Ovary (tissue), 10 donors: ENCODE measurements at places on chromosomes 6 and 20. TPM values are rescaled to one million over a fixed set of nuclear protein-coding genes. Genes with fewer than 3 reads are reported as not detected.

The AGPAT4 gene
- 8.9 TPM for polyA plus RNA-seq

The BNIP5 gene
- 0.01 TPM for polyA plus RNA-seq

The MYL9 gene
- polyA plus RNA-seq = 269 TPM

DNA sequence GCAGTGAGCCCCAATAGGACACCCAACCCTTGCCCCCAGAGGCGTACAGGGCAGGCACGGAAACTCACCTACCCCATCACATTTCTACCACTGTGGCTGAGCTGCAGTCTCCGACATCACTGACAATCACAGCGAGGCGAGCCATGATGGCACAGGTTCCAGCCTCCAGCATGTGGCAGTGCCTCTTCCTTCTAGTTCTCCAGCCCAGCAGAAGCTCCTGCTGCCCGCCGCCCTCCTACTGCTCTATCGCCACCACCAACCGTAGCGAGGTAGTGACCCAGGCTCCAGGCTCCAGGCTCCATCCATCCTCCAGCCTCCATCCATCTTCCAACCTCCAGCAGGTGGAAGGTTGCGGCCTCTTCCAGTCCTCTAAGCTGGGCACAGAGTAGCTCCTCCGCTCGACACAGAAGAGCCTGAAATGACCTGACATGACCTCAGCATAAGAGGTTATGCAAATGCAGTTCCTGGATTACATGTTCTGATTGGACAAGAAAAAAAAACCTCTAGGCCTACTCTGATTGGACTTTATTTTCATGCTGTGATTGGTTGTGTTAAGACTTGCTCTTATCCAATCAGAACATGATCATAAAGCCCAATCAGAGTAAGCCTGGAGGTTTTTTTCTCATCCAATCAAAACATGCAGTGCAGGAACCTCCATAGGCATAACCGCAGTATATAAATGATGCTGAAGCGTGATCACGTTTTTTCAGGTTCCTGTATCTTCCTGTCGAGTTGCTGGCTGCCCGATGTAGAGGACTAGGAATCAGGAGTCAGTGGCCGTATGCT is 438.9 kb upstream of the ZNF337 start:
- no peaks in the 10 kb centered on the region for H3K36me3 ChIP-seq
- H3K27me3 ChIP-seq = no peaks in the 10 kb centered on the region
- H3K4me1 ChIP-seq = no peaks in the 10 kb centered on the region
- no peak for DNase-seq
- no peak overlapping the region for H3K27ac ChIP-seq
- H3K4me3 ChIP-seq = no peak overlapping the region

- DNase-seq = no peak
- no peaks in the 10 kb centered on the region for H3K27me3 ChIP-seq
- H3K4me1 ChIP-seq = no peaks in the 10 kb centered on the region
- H3K36me3 ChIP-seq = no peaks in the 10 kb centered on the region
- H3K4me3 ChIP-seq = no peak overlapping the region
Measured at GRCh38 chr20:8536262-8536618, 404.2 kb downstream of the PLCB1 start.

DNA sequence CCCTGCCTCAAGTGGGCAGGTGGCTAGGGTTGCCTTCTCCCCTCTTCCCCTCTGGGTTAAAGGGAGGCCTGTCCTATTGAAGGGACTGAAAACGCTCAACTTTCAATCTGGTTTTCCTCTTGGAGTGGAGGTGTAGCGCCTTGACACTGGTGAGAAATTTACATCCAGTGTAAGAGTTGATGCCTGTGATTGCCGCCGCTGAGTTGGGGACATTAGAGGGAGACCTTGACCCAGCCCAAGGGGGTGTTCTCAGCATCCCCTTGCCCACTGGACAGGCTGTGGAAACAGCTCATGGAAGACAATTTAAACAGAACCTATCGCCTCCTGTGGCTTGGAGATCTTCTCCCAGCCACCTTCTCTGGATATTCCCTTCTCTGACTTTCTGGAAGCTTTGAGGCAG is 61.6 kb downstream of the SLC24A3 start:
- peak overlapping the region; percentile 86 for H3K27ac ChIP-seq
- no peak overlapping the region for H3K4me3 ChIP-seq
- H3K4me1 ChIP-seq = peaks cover 18% of the 10 kb centered on the region
- H3K27me3 ChIP-seq = no peaks in the 10 kb centered on the region

DNA sequence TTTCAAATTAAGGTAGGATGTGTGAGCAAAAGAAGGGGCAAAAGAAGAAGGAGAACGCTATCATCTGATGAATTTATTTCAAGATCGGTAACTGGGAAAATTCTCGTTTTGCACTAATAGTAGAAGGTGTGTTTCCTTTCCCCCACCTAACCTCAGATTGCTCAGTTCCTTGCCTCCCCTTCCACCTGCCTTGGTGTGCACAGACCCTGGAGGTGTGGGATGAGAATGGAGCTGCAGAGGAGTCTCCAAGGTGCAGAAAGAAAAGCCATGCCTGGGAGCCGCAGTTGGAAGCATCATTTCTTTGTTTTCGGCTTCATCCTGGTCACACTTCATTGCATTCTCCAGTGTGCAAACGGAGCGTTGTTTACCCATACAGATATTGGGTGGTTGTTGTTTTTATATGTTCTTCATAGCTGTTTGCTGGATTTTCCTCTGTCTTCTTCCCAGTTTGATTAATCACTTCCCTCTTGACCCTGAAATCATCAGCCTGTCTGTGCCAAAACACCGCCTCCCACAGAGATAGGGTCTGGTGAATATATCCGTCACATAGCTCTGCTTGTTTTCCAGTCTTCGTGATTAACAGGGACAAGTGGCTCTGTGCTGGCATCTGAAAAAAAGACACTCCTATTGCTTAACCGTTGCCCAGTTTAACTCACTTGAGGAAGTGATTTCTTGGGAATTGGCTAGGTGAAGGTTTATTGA is 40.2 kb upstream of the NEDD9 start:
- H3K36me3 ChIP-seq = no peaks in the 10 kb centered on the region
- H3K4me3 ChIP-seq = no peak overlapping the region
- no peak overlapping the region for H3K27ac ChIP-seq
- DNase-seq = no peak
- H3K27me3 ChIP-seq = no peaks in the 10 kb centered on the region

DNA sequence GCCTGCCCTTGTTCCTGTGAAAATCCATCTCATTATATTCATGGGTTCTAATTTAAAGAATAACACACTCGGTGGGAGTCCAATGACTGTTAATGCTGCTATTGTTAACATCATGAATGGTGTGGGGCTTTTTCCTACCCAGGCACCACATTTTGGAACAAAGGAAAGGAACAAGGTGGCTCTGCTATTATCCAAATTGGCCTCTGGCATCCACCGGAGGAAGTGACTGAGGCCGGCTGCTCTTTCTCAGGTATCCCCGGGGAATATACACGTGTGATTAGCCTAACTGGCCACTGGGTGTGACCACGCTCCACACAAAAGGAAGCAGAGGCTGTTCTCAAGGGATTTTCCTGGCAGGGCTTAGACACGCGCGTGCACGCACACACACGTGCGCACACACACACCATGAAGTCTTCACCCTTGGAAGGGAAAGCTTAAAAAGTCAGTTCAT is 601.2 kb upstream of the ARID1B start:
- H3K4me3 ChIP-seq = no peak overlapping the region
- DNase-seq = peak; percentile 33
- no peak overlapping the region for H3K27ac ChIP-seq
- H3K36me3 ChIP-seq = no peaks in the 10 kb centered on the region

DNA sequence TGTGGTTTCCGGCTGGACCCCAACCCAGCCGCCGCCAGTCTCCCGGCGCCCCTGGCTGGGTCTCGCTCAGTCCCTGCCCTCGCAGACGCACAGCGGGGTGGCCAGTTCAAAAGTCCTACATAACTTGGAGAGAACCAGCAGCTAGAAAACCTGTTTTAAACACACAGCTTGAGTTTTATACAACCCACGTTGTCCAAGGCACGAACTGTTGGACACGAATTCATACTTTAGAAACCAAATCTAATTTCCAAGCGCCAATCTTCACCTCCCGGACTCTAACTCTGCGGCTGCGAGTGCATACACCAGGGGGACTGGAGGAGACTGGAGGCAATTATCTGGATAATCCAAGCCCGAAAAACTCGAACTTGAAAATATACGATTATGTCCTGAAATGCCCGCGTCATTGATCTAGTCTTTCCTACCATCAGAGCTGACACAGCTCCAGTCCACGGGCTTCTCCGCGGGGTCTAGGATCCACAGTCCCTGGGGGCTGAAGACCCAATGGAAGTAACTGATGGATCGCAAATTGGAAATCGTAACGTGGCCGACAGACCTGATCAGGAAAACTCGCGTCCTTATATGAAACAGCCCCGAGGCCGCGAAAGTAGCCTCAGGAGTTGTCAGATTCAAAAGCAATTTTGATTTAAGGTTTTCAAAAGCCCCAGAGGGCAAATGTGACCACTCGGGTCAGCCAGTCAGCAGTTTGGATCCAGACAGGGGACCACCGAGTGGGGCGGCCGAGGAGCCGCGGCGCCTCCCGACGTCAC is 843 bp upstream of the HEY2 start:
- peaks cover 4% of the 10 kb centered on the region for H3K4me1 ChIP-seq
- H3K27ac ChIP-seq = peak overlapping the region; percentile 93
- H3K36me3 ChIP-seq = no peaks in the 10 kb centered on the region
- H3K4me3 ChIP-seq = peak overlapping the region; percentile 77
- no peaks in the 10 kb centered on the region for H3K27me3 ChIP-seq
- no peak for DNase-seq

GRCh38 chr20:50141018-50141675 is 12.4 kb downstream of the PEDS1 start:
- H3K4me3 ChIP-seq = no peak overlapping the region
- no peaks in the 10 kb centered on the region for H3K36me3 ChIP-seq
- peaks cover 10% of the 10 kb centered on the region for H3K4me1 ChIP-seq
- H3K27me3 ChIP-seq = no peaks in the 10 kb centered on the region

DNA sequence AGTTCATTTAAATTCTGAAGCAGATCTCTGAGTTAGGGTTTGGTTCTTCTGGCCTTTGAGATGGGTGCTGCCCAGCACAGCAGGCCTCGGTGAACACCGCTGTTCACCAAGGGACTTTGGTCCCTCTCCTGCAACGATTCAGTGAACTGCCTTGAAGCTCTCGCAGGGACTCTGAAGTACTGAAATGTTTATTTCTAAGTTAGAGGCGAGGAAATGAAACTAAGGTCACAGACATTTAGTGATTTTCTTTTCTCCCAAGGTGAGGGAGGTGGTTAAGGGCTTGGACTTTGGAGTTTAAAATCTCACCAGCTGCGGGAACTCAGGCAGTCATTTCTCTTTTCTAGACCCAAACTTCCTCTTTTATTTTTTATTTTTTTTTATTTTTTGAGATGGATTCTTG is 26.2 kb downstream of the E2F3 start:
- DNase-seq = no peak
- no peak overlapping the region for H3K4me3 ChIP-seq
- H3K4me1 ChIP-seq = no peaks in the 10 kb centered on the region
- H3K27ac ChIP-seq = no peak overlapping the region
- H3K27me3 ChIP-seq = no peaks in the 10 kb centered on the region
- no peaks in the 10 kb centered on the region for H3K36me3 ChIP-seq

GRCh38 chr20:15925376-15925775 is 647.9 kb downstream of the KIF16B start:
- H3K27me3 ChIP-seq = no peaks in the 10 kb centered on the region
- H3K36me3 ChIP-seq = no peaks in the 10 kb centered on the region
- no peak overlapping the region for H3K4me3 ChIP-seq
- no peak for DNase-seq

- no peak overlapping the region for H3K27ac ChIP-seq
- no peak overlapping the region for H3K4me3 ChIP-seq
- no peak for DNase-seq
- H3K36me3 ChIP-seq = no peaks in the 10 kb centered on the region
Measured at GRCh38 chr6:146851837-146852236, 253.1 kb downstream of the ADGB start.

- H3K27ac ChIP-seq = no peak overlapping the region
- H3K4me3 ChIP-seq = no peak overlapping the region
- DNase-seq = no peak
- no peaks in the 10 kb centered on the region for H3K4me1 ChIP-seq
- H3K27me3 ChIP-seq = no peaks in the 10 kb centered on the region
- H3K36me3 ChIP-seq = no peaks in the 10 kb centered on the region
Measured at GRCh38 chr6:121651420-121651819, 216.0 kb downstream of the GJA1 start.

DNA sequence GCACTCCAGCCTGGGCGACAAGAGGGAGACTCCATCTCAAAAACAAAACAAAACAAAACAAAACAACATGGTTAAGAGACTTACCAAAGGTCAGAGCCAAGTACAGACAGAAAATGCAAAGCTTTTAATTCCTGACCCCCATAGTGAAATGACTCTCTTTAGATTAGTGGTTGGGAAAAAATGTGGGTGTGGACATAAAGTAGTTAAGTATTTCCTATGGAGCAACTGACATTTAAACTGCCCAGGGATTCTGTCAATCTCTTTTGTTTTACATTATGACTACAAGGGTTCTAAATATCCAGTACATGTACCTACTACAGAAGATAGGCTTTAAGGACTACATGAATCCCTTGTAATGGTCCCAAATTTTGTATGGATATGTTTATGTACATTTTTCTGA is 75.1 kb downstream of the IRAK1BP1 start:
- no peaks in the 10 kb centered on the region for H3K27me3 ChIP-seq
- H3K27ac ChIP-seq = no peak overlapping the region
- no peak for DNase-seq
- H3K4me1 ChIP-seq = no peaks in the 10 kb centered on the region
- H3K4me3 ChIP-seq = no peak overlapping the region

GRCh38 chr6:6596529-6597328 is 8.2 kb downstream of the LY86 start:
- DNase-seq = no peak
- H3K27ac ChIP-seq = no peak overlapping the region
- no peaks in the 10 kb centered on the region for H3K4me1 ChIP-seq
- no peak overlapping the region for H3K4me3 ChIP-seq

DNA sequence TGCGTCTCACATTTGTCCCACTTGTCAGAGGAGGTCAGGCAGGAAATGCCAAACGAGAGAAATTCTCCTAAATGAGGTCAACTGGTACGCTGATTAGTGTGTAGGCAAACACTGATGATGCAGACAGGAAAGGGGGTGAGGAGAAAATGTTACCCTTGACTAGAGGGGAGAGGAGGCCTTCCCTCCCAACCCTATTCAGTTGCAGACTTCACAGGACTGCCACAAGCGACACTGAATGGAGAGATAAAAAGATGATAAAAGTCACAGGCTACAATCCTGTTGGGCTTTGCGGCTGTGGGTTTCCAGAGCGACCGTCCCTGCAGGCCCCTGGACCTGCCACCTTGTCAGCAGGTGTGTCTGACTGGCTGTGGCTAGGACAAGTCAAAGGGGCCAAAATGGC is 569.4 kb downstream of the CDH26 start:
- no peaks in the 10 kb centered on the region for H3K27me3 ChIP-seq
- H3K4me1 ChIP-seq = no peaks in the 10 kb centered on the region
- no peak for DNase-seq
- H3K27ac ChIP-seq = no peak overlapping the region

GRCh38 chr6:6772751-6773150 is 184.2 kb downstream of the LY86 start:
- no peaks in the 10 kb centered on the region for H3K27me3 ChIP-seq
- H3K36me3 ChIP-seq = no peaks in the 10 kb centered on the region
- DNase-seq = no peak

GRCh38 chr6:159092631-159093030 is 47.8 kb upstream of the TAGAP start:
- no peak for DNase-seq
- no peak overlapping the region for H3K27ac ChIP-seq
- no peaks in the 10 kb centered on the region for H3K4me1 ChIP-seq
- H3K27me3 ChIP-seq = no peaks in the 10 kb centered on the region
- H3K36me3 ChIP-seq = no peaks in the 10 kb centered on the region
